Stimulated activated naive B cell treated with anti-CD40 and anti-IgM and Interleukin-4, amounts not matched to agents 10 μg/mL and 1 μg/mL and 100 μg/mL, for 72 hours (primary cell): ENCODE measurements at places on chromosomes 1 and 21.

DNA sequence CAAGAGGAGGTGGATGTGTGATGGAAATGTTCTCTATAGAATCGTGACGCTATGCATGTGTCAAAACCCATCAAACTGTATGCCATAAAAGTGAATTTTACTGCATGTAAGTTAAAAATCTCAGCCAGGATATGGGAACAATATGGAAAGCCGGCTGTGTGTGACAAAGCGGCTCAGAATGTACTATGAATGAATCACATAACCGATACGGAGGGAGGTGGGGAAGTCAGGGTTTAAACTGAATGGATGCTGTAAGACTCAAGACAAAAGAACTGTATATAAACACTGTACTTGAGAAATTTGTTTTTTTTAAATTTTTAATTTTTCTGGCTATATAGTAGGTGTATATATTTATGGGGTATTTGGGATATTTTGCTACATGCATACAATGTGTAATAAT, 111.6 kb upstream of the PDE4B start:
- DNase-seq, result no peak

- no peak for DNase-seq
These were observed 88.8 kb downstream of the ST3GAL3 start for GRCh38 chr1:43796111-43796581.

GRCh38 chr1:41783189-41783639, 135.5 kb downstream of the HIVEP3 start:
- DNase-seq, result no peak

GRCh38 chr1:156319664-156320063, 18.4 kb downstream of the CCT3 start:
- DNase-seq, result no peak

DNA sequence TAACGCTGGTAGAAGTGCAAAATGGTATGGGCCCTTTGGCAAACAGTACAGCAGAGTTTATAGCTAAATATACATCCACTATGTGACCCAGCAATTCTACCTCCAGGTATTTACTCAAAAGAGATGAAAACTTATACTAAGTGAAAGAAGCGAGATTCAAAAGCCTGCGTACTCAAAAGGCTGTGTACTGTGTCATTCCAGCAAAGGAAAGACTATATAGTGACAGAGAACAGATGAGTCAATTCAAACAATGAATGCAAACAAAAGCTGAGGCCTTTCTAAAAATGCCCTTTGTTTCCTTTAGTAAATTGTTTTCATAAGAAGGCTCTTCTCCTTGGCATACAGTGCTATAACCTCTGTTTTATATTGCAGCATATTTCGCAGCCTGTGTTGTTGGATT, 268.8 kb upstream of the CSF3R start:
- no peak for DNase-seq

GRCh38 chr1:117164209-117164608, 42.7 kb upstream of the TRIM45 start:
- DNase-seq, result no peak

- DNase-seq, result no peak
These were observed 10.8 kb upstream of the SMIM12 start for GRCh38 chr1:34870395-34870794.

- no peak for DNase-seq
These were observed 53.2 kb upstream of the RAVER2 start for GRCh38 chr1:64691626-64692025.

DNA sequence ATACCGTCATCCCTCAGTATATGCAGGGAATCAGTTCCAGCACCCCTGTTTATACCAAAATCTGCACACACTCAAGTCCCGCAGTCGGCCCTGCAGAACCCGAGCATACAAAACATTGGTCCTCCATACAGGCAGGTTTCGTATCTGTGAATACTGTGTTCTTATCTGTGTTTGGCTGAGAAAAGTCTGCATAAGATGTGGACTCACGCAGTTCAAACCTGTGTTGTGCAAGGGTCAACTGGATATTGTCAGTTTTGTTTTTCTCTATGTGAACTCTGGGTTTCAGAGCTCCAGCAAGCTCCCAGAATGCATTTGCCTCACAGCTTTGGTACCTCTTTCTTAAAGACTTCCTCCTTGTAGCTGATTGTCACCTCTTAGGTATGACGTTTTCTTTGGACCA, 100.6 kb downstream of the NR5A2 start:
- no peak for DNase-seq

GRCh38 chr1:221810406-221810805, 68.5 kb upstream of the DUSP10 start:
- DNase-seq, result no peak
